Suprapubic skin (tissue), 4 donors: ENCODE measurements at places on chromosomes 12 and 14. TPM values are rescaled to one million over a fixed set of nuclear protein-coding genes. Genes with fewer than 3 reads are reported as not detected.

The KRT6C gene
- 14.8 TPM for total RNA-seq

The PEBP1 gene
- total RNA-seq, result 297 TPM

The TAS2R7 gene
- not detected for total RNA-seq

GRCh38 chr12:65937161-65937641 is 112.9 kb downstream of the HMGA2 start:
- H3K36me3 ChIP-seq, result no peaks in the 10 kb centered on the region
- no peak overlapping the region for H3K27ac ChIP-seq
- no peak overlapping the region for H3K4me3 ChIP-seq
- DNase-seq, result no peak
- no peaks in the 10 kb centered on the region for H3K27me3 ChIP-seq
- H3K4me1 ChIP-seq, result peaks cover 15% of the 10 kb centered on the region

DNA sequence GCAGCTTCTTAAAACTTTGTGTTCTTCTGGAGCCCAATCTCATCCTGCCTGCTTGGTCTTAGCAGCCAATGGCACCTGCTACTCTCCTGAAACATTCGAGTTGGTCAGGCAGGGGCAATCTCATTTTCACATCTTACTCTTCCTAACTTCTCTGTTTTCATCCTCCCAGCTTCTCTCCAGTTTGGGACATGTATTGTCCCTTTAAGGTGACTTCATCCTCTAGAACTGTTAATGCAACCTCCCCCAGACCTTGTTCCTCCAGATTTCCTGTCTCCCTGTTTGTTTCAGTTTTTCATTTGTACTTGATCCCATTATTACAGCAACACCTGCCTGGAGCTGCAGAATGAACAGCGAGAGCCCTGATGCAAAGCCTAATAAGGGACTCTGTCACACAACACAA is 31.3 kb downstream of the SERPINA11 start:
- no peaks in the 10 kb centered on the region for H3K36me3 ChIP-seq
- DNase-seq, result no peak
- H3K4me3 ChIP-seq, result no peak overlapping the region
- no peaks in the 10 kb centered on the region for H3K27me3 ChIP-seq
